ENCODE measurements at places on chromosomes 1 and 21.

- peak; percentile 85 for DNase-seq
These were observed 25.1 kb downstream of the NENF start for GRCh38 chr1:212457740-212458338.

DNA sequence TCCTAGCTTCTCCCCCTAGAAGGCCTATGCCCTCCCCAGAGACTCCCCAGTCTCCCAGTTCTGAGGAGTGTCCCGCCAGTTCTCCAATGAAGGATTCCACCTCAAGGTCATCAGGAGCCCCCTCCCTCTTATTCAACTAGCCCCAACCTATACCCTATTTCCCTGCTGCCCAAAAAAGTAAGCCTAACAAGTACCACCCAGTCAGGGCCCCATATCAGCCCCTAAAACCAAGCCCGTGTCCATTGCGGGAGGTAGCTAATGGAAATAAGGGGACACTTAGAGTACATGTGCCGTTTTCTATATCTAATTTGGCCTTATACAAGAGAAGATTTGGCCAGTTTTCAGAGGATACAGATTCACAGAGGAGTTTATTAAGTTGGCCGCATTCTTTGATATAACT is 416.2 kb downstream of the MATN1 start:
- no peak for DNase-seq

DNA sequence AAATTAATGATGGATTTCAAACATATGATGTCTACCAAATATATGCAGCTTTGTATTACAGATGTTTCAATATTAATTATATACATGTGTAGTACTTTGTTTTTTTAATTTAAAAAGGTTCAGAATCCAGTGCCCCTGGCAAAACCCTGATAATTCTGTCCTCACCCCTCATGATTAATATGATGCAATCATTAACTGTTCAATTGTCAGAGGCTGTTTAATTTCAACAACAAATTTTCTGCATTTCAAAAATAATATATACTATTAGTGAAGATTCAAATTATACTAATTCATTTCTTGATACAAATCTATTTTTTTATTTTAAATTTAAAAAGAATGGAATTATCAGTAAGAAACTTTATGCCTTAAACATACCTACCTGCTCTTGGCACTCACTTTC is 162.6 kb downstream of the HHIPL2 start:
- no peak for DNase-seq

GRCh38 chr1:191831572-191831971 is 326.7 kb upstream of the RGS18 start:
- no peak for DNase-seq

DNA sequence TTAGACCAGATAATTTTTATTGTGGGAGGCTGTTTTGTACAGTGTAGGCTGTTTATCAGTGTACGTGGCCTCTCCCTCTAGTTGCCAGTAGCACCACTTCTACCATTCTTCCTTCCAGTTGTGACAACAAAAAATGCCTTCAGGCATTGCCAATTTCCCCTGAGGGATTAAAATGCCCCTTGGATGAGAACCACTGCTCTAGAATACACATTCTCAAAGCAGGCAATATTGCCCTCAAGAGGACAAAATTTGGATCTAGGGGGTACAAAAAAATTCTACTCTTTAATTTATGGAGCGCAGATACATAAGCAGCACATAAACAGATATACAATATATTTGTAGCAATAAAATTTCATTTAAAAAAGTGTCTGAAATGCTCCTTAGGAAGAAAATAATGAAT is 674.6 kb downstream of the PTPRC start:
- no peak for DNase-seq

GRCh38 chr1:34192621-34193020 is 15.9 kb downstream of the C1orf94 start:
- DNase-seq: no peak

DNA sequence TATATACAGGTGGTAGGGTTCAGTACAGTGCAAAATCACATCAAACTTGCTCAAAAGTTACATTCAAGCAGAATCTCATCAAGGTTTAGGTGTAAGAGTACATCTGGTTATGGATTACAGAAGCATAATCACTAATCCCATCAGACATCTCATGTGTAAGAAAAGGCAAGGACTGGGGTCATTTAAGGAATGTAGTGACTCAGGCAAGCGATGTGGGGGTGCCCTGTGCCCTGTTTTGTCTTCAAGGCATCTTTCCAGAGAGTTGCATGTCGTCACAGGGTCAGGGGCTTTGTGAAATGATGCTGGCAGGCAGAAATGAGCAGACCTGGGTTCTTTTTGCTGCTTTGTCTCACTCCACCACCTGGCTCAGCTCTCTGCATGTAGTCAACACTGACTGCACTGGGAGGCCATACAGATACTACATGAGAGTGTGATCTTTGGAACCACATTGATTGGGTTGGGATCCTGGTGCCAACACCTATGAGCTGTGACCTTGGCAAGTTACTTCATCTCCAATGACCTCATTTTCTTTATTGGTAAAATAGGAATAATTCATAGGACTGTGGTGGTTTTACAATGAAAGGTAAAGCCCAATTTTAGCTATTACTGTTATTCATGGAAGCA is 8.2 kb upstream of the HHIPL2 start:
- no peak for DNase-seq

DNA sequence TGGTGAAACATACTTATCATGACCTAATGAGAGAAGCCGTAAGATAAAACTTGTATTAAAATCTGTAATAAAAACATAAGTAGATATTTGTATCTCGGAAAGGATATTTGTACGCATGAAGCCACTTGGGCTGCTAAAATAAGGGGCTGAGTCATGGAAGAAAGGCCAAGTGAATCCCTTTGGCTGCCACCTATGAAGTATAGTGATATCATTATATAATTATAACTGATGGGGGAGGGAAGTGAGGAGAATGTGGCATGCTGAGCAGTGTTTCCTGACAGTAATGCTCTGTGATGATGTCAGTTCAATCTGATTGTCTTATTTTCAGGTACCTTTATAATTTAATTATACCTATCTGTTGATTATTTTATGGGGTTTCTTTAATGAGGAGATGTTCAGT is 13.6 kb downstream of the RWDD3 start:
- no peak for DNase-seq

- peak; percentile 14 for DNase-seq
These were observed 30.8 kb downstream of the GORAB start for GRCh38 chr1:170562646-170563338.

GRCh38 chr1:222240536-222241181 is 307.2 kb downstream of the HHIPL2 start:
- no peak for DNase-seq

GRCh38 chr1:198047913-198048312 is 108.9 kb upstream of the NEK7 start:
- no peak for DNase-seq

DNA sequence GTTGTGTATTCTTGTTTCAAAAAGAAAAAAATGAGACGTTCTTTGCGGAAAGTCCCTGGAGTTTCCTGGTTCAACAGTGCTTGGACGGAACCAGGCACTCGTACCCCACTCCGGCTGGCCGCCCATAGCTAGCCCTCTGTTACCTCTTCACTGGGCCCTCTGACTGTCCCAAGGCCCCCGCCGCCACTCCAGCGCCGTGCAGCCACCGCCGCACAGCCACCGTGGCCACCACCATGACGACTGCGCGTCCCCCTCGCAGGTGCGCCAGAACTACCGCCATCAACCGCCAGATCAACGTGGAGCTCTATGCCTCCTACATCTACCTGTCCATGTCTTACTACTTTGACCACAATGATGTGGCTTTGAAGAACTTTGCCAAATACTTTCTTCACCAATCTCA is 9.6 kb downstream of the SNIP1 start:
- DNase-seq: no peak

DNA sequence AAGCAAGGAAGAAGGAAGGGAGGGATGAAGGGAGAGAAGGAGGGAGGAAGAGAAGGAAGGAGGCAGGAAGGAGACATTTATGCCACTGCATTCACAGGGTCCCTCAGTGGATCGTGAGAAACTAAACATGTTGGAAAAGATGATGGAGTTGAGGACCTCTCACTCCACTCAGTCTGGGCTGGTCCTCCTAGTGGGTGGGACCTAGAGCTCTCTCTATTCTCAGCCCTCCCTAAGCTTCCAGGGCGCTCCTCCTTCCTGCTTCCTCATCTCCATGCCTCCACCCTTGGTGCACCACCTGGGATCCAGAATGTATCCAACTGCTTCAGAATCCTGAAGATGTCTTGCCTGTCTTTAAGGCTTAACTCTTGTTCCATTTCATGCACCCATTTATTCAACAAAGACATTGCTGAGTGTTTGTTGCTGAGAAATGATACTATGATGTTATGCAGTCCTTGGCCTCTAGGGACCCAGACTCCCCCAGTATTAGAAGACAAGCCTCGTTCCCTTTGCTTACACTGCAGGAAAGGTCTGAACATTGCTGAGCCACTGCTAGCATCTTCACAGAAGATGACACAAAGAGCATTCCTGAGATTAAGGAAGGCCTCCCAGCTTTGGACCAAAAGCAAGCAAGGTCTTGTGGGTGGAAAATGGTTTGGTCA is 88.5 kb downstream of the BEND5 start:
- DNase-seq: no peak

DNA sequence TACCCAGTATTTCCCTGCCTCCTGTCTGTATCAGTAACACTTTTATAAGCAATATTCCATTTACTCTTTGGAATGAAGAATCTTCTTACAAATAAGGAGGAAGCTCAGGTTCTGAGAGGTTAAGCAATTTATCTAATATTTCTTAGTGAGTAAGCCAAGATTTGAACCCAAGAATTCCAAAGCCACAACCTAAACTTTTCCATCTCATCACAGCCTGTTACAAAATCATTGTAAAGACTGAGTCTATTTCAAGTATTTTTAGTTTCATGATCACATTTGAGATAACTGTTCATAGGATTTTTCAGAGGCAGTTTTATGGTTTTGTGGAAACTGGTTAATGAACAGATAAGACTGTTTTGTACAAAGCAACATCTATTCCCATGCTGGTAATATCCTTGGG is 29.8 kb upstream of the HHAT start:
- no peak for DNase-seq

DNA sequence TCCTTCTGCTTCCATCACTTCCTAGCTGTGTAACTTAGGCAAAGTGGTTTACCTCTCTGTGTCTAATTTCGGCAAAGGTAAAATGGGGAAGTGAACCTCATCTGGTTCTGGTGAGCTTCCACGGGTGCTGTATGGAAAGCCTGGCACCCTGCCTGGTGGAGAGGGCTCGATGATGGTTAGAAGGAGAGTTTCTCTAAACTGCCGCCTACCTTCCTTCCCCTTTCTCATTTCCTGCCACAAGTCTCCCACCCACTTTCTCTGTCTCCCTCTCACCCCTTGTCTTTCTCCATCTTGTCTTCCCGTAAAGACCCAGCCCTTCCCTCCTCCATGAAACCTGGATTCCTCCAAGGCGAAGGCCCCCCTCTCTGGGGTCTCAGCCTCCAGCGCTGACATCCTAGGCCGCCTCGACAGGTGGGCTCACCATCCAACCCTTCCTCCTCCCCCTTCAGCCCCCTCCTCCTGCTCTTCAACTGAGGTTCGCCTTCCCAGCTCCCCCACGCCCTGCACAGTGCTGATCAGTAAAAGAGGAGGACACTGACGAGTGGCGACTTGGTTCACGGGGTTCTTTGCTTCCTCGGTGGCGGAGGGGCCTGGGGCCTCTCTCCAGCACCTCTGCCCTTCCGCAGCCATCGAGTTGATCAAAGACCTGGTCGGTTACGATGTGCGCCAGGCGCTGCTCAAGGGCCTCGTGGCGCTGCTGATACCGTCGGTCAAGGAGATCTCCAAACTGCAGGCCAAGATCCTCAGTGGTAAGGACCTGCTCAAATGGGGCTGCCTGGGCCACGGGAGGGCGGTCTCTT is 7.3 kb downstream of the RNU5D-1 start:
- DNase-seq: no peak

- DNase-seq: no peak
These were observed 9.7 kb downstream of the PTGS2 start for GRCh38 chr1:186670297-186671135.

DNA sequence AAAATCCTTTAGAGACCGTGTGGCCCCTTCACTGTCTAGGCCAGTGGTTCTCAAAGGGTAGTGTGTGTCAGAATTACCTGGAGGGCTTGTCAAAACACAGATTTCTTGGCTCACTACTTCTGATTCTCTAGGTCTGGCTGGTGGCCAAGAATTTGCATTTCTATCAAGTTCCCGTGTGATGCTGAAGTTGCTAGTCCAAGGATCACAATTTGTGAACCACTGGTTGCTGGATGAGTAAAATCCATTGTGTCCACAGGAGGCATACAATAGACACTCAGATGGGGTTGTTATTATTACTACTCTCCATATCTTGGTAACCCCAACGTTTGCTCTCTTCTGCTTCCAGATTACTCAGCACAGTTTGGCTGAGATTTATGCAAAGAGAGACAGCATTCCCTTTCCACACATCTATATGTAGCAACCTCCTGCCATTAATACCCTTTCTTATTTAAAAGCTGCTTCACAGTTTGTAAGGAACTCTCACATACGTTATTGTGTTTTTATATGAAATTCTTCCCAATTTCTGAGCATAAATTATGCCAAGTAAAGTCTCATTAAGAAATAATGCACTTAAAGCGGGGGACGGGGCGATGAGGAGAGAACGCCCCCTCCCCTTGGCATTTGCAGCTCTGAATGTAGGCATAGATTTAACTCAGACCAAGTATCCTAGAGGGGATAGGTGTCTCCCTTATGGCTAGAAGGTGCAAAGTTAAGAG is 720 bp upstream of the TMCC2 start:
- no peak for DNase-seq

- DNase-seq: peak; percentile 90
These were observed 47.6 kb downstream of the ARHGEF16 start for GRCh38 chr1:3501856-3502640.

GRCh38 chr1:182185842-182186756 is 124.6 kb upstream of the ZNF648 start:
- DNase-seq: no peak

DNA sequence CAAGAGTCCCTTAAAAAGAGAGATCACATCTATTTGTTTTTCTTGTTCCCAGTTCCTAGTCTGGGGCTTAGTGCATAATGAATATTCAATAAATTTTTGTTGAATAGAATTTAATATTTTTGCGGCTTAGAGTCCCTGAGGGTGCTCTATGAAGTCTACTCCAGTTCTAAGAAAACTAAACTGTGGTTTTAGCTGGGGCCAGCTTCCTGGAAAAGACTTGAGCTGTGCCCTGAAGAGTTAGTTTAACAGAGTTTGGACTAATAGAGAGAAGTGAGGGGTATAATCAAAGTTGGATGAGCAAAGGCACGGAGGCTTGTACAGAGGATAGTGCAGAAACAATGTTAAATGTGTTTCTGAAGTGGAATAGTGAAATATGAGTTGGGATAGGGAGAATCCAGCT is 168.9 kb downstream of the FASLG start:
- DNase-seq: no peak

DNA sequence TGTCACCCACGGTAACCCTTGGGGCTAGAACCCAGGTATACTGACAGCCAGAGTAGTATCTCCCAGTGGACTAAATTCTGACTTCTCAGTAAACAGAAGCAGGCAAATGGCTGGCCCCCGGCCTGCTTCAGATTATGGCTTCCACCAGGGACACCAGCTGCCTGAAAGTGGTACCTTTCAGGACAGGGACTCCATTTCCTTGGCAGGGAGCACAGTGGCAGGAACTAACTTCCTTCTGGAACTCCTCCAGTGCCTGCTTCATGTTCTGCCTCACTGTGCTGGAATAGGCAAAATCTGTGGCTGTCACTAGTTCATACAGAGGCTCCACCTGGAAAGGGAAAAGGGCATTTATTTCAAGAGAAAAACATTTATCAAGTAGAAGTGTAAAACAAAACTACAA is 32.7 kb downstream of the C8B start:
- DNase-seq: no peak
